ENCODE measurements at places on chromosomes 7 and 10.

GRCh38 chr7:105013816-105014692 is at the start of gene KMT2E:
Gene KMT2E, plus strand, starts transcription at chr7:105014205. Its CDS starts 26,748 bp downstream, at chr7:105040953.
- peak; percentile 95 for DNase-seq

DNA sequence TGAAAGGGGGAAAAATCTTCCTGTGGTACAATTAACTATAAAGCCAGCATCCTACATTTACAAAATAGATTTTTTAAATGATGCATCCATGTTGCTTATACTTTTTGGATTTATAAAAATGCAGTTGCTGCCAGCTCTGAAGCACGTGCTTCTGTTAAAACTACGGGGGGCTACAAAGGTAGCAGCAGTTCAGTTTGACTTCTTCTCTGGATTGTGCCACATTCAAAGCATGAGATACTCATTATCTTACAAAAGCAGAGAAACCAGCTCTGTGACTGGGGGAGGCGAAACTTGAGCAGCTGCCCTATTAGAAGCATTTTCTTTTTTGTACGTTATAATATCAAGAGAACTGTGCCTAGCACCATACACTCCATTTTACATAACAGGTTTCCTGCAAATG is 31.1 kb downstream of the NEUROD6 start:
- DNase-seq: no peak

DNA sequence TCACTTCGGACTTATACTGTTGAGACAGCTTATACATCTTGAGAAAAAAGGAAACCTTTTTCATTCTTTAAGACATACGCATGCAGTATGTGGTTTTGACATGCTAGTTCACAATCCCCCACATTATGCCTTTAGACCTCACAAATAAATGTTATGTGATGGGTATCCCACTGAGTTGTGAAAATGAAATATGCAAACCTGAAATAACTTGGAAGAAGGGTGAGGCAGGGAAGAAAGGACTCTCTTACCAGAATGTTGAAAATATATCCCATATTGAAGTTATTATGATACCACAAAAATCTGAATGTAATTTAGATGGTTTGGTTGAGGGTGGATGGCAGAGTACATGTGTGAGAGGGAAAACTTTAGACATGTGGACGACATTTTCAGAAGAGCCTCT is 379.8 kb downstream of the BBS9 start:
- no peak for DNase-seq

- DNase-seq: no peak
Measured at GRCh38 chr7:77360969-77361368, 55.2 kb downstream of the GSAP start.

GRCh38 chr10:116121640-116122525 is 151.1 kb downstream of the GFRA1 start:
- DNase-seq: no peak

GRCh38 chr10:94065787-94066186 is 72.1 kb downstream of the PLCE1 start:
- no peak for DNase-seq

- no peak for DNase-seq
Measured at GRCh38 chr10:133393401-133394063, 425 bp upstream of the MTG1 start.

DNA sequence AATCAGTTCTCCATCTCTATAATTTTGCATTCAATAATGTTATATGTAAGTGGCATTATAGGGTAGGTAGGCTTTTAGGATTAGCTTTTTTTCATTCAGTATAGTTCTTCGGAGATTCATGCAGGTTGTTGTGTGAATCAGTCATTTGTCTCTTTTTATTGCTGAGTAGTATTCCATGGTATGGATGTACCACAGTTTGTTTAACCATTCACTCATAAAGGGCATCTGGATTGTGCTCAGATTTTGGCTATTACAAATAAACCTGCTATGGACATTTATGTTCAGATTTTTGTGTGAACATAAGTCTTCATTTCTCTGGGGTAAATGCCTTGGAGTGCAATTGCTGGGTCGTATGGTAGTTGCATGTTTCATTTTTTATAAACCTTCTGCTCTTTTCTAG is 4.4 kb upstream of the OGDHL start:
- no peak for DNase-seq

- DNase-seq: no peak
Measured at GRCh38 chr7:47498229-47499056, 83.5 kb downstream of the TNS3 start.

DNA sequence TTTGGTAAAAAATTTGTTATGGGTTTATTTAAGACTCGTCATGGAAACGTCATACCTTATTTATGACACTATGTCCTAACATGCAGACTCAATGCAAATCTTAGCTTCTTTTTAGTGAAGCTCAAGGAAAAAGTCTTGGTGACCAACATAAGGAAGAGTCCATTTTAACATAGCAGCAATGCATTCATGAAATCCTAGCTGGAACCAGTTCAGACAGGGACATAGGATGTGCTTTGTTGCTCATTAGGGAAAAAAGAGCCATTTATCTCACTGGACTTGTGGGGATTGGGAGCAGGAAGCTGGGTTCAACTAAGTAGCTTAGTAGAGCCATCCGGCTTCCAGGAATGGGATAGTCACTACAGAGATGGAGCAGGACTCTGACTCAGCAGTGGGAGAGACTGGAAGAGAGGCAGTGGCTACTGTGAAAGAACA is 100.7 kb upstream of the DKK1 start:
- DNase-seq: peak; percentile 70

DNA sequence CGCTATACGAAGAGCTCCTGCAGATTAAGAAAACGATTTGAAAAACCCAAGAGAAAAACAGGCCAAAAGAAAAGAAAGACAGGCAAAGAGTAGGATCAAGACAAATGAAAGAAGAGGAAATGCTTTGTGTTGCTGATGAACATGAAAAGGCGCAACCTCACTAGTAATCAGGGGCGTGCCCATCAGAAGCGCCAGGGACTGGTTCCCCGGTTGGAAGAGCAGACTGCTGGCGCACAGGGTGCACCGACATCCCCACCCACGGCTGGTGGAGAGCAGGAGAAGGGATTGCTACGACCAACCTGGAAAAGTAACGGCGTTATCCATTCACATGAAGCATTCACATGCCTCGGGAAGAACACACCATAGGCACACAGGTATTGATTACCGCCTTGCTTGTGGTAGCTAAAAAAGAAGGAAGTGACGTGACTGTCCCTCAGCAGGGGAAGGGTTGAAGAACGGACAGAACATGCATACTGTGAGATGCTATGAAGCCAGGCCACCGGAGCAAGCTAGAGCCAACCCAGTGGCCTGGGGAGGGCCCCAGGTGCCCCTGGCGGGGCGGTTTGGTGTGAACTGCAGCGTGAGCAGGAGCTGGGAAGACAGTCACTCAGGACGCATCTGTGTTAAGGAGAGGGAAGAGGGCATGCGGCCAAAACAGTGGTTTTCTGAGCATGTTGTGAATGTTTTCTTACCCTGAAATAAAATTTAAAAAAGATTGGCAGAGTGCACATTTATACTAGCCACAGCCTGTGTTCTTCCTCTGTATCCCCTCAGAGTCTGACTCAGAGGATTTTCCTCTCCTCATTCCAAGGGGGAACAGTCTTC is 18.3 kb downstream of the AGAP3 start:
- DNase-seq: peak; percentile 48

DNA sequence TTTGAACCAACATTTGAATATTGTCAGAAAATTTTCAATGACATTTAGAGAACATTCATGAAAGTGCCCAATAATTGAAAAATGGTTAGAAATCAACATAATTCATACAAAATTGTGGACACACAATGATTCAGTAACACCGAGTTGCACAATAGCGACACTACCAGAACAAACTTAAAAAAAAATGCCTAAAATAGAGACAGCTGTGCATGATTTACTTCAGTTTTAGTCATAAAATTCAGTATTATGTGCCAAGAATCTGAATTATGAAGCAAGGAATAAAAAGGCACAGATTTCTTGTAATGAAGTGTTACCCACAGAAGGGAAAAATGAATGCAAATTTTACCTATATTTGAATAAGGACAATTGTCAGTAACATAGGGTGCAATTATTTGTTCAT is 396.0 kb downstream of the SEMA3D start:
- DNase-seq: peak; percentile 69

DNA sequence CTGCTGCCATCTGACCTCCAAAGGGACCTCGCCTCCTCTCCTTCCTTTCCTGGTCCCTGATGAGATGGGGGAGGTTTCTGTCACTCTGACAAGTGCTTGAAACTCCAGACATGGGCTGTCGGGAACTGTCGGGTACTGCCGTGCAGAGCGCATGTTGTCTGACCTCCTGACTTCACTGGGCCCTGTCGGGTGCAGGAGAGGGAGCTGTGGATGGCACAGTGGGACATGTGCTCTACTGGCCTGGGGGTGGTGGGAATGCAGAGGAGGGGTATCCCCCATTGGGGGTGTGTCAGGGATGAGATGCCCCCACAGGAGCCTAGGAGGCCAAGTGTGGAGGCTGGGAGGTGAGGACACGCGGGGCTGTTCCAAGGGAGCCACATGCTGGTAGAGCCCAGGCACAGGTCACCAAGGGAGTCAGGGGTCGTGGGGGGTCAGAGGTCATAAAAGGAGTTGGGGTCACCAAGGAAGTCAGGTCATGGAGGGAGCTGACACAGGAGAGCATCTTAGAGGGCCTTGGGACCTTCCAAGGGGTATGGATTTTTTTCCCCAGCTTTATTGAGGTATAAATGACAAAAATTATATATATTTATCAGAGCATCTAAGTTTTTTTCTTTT is 30.9 kb downstream of the TMEM120A start:
- peak; percentile 46 for DNase-seq

DNA sequence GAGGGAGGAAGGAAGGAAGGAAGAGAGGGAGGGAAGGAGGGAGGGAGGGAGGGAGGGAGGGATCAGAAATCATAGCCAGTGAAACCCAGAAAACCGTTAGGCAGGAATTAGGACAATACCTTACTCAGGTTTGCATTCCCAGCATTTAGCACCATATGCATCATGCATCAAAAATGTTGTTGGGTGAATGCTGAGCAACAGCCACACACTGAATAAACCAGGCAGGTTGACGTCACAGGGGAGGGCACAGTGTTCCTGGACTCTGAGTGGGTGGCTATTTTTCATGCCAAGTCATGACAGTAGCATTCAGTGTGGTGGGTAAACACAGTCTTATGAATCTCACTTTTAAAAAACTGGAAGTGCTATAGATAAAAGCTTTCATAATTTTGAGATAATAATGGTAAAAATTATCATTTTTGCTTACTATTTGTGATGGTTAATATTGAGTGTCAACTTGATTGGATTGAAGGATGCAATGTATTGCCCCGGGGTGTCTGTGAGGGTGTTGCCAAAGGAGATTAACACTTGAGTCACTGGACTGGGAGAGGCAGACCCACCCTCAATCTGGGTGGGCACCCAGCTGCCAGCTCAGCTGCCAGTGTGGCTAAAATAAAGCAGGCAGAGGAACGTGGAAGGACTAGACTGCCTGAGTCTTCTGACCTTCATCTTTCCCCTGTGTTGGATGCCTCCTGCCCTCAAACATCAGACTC is 199.1 kb upstream of the PRKCQ start:
- peak; percentile 23 for DNase-seq

DNA sequence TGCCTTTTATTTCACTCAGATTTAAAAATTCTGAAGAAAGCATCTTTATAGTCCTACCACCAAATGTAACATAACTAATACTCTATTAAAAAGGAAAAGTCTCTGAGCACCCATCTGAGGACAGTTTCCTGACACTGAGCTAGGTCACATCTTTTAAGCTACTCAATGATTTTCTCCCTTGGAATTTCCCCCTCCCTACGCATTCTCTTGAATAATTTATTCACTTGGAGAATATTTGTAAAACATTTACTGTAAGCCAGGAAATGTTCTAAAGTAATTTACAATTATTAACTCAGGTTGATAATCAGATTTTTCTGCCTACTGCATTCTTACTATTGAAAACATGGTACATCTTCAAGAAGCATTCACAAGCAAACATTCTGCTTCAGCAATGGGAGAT is 297.2 kb upstream of the VSTM2A start:
- DNase-seq: no peak

DNA sequence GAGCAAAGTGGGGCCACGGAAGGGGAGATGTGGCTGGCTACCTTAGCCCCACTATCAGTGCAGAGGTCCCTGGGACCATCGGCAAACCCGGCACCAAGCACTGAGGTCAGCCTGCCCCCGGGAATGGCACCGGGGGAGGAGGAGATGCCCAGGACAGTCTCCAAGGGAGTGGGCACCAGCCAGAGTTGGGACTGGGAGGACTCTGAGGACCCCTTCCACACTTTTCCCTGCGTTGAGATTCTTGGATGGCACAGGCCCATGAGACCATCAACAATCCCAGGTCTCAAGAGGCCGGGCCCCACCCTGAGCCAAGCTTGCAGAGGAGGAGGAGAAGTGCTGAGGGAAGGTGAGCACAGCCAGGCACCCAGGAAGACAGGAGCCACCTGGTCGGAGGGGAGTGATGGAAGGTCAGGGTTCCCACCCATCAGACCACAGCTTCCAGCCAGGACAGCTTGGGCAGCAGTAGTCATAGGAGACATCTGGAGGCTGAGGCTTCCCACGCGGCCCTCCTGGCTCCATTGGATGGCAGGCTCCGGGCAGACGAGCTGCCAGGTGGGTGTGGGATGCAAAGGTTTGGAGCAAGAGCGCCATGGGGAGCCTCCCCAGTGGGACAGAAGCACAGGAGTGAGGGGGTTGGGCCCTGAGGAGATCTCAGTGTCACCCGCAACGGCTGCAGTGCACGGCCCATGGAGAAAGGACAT is 2.6 kb upstream of the OPN4 start:
- DNase-seq: no peak

- DNase-seq: no peak
Measured at GRCh38 chr10:66238343-66238742, 687.5 kb upstream of the LRRTM3 start.

DNA sequence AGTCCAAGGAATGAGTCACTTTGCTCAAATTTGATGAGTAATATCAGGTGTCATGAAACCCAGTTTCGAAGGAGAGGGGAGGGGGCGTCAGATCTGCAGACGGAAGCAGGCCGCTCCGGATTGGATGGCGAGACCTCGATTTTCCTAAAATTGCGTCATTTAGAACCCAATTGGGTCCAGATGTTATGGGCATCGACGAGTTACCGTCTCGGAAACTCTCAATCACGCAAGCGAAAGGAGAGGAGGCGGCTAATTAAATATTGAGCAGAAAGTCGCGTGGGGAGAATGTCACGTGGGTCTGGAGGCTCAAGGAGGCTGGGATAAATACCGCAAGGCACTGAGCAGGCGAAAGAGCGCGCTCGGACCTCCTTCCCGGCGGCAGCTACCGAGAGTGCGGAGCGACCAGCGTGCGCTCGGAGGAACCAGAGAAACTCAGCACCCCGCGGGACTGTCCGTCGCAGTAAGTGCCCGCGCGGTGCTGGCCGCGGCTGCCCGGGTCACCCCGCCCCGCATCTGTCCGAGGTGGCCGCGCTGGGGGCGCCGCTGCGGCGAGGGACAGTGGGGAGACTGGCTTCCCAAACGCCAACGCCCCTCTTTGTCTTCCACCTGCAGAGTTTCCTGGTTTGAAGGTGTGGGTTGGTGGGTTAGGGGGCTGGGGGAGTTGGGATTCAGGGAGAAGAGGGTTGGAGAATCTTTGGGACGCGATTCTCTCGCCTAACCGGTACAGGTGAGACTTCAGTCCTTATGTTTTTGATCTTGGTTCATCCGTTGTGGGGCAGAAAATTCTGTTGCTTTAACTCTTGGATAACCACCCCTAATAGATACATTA is at the start of gene TAC1:
TAC1 (plus strand) TSS at position 351 of the 829 bp plus-strand sequence. CDS start 527 bp downstream, outside the sequence.
- peak; percentile 58 for DNase-seq
